ENCODE measurements at places on chromosomes 5 and 9.
A peak's percentile ranks its signal among the peaks of the same experiment; 100 is the strongest.

DNA sequence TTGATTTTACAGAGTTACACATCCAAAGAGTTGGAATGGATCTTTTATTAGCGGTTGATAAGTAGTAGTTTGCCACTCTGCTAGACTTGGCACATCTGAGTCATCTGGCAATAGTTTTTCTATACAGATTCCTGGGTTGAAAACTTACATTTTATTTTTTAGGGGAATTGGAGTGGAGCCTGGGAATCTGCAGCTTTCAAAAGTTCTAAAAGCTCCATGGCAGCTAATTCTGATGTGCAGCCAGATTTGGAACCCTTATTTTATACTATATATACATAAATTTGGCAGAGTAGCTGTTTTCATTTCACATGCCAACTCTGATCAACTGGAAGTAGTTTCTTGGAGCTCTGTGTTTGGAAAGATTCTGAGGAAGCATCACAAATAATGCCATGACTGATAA, 715.5 kb downstream of the TLR4 start:
- no peaks in the 10 kb centered on the region for H3K27me3 ChIP-seq
- H3K36me3 ChIP-seq = no peaks in the 10 kb centered on the region
- no peak for DNase-seq
- no peak overlapping the region for H3K4me3 ChIP-seq
- no peaks in the 10 kb centered on the region for H3K4me1 ChIP-seq
- H3K27ac ChIP-seq = no peak overlapping the region

GRCh38 chr9:23621188-23621587, 204.9 kb downstream of the ELAVL2 start:
- no peaks in the 10 kb centered on the region for H3K36me3 ChIP-seq
- no peaks in the 10 kb centered on the region for H3K4me1 ChIP-seq
- no peaks in the 10 kb centered on the region for H3K27me3 ChIP-seq
- no peak overlapping the region for H3K4me3 ChIP-seq
- no peak for DNase-seq
- H3K27ac ChIP-seq = no peak overlapping the region

DNA sequence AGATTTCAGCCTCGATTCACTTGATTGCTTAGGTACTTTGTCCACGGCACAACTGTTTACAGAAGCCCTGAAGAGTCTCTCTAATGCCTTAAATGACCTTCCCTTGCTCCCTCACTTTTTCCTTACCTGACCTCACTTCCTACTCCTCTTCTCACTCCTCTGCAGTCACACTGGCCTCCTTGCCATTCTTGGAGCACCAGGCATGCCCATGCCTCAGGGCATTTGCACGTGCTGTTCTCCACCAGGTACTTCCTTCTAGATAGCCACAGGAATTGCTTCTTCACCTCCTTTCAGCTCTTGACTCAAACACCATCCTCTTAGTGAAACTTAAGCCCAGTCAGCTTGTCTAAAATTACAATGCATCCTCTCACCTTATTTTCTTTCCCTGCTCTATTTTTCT, 52.4 kb upstream of the TRAF1 start:
- H3K27ac ChIP-seq = no peak overlapping the region
- no peaks in the 10 kb centered on the region for H3K27me3 ChIP-seq
- H3K4me1 ChIP-seq = no peaks in the 10 kb centered on the region
- no peak overlapping the region for H3K4me3 ChIP-seq
- no peaks in the 10 kb centered on the region for H3K36me3 ChIP-seq

DNA sequence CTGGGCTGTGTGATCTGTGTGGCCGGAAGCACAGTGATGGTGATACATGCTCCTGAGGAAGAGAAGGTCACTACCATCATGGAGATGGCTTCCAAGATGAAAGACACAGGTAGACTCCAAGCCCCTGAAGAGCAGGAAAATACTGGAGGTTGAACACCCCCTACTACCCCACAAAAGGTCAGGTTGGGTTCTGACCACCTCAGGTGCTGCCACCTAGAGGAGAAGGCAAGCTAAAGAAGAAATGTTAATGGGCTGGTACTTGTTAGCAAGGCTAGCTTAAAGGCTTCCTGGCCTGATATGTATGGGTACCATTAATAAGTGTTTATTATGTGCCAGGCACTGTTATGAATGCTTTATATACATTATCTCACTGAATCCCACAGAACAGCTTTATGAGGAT, 11.7 kb downstream of the NIPAL4 start:
- H3K4me3 ChIP-seq = no peak overlapping the region
- no peak overlapping the region for H3K27ac ChIP-seq
- H3K4me1 ChIP-seq = no peaks in the 10 kb centered on the region
- DNase-seq = no peak

- H3K4me3 ChIP-seq = no peak overlapping the region
- DNase-seq = peak; percentile 54
- no peaks in the 10 kb centered on the region for H3K36me3 ChIP-seq
- peak overlapping the region; percentile 74 for H3K27ac ChIP-seq
- H3K27me3 ChIP-seq = no peaks in the 10 kb centered on the region
Measured at GRCh38 chr5:139103762-139104161, 94.4 kb downstream of the SIL1 start.

DNA sequence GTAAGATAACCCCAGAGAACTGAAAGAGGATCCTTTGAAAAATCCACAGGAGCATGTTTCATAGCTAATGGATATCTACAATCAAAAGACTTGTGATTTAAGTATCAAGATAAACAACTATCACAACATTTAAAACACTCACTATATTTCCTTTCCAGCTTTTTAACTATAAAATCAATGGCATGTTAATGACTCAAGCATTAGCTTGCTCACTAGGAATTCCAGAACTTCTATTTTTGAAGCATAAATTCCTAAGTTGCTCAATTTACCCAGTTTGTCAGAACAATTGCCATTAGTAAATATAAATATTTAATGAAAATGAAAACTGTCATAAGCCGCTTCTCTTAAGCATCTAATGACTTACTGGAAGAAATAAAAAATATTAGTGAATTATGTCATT, 355.3 kb downstream of the PRELID2 start:
- DNase-seq = no peak
- no peak overlapping the region for H3K27ac ChIP-seq
- H3K27me3 ChIP-seq = no peaks in the 10 kb centered on the region
- H3K36me3 ChIP-seq = no peaks in the 10 kb centered on the region
- no peaks in the 10 kb centered on the region for H3K4me1 ChIP-seq
- H3K4me3 ChIP-seq = no peak overlapping the region

- H3K27ac ChIP-seq = peak overlapping the region; percentile 98
- H3K27me3 ChIP-seq = no peaks in the 10 kb centered on the region
- no peaks in the 10 kb centered on the region for H3K36me3 ChIP-seq
- DNase-seq = no peak
- peak overlapping the region; percentile 74 for H3K4me3 ChIP-seq
Measured at GRCh38 chr5:115602591-115603125, 379 bp upstream of the TICAM2 start.

DNA sequence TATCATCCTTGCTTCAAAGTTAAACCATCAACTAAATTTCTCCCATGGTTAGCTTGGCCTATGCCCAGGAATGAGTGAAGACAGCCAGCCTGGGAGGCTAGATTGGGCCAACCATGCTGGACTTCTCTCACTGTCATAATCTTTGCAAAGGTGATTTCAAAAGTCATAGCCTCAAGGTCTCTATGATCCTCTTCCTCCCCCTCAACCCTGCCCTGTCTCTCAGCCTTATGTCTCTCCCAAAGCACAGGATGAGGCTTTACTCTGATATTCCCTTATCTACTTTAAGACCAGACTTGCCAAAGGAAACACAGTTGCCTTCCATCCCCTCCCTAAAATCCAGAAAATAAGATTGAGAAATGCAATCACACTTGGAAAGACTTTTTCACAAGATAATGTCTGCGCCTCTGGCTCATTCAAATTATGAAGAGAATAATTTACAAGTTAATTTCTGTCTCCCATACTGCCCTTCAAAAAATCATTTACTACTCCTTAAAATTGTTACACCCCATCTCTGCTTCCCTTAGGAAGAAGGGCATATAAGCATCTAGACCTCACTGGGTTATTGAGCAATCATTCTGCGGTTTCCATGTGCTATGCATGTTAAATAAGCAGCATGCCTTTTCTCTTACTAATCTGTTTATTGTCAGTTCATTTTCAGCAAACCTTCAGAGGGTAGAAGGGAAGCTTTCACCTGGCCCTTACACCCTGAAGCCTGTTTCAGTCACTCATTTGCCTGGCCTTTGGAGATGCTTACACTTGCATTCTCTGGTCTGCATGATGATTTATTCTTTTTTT, 113.8 kb upstream of the ANKRD55 start:
- no peaks in the 10 kb centered on the region for H3K27me3 ChIP-seq
- H3K27ac ChIP-seq = no peak overlapping the region
- DNase-seq = no peak
- peaks cover 12% of the 10 kb centered on the region for H3K4me1 ChIP-seq
- H3K36me3 ChIP-seq = no peaks in the 10 kb centered on the region
- no peak overlapping the region for H3K4me3 ChIP-seq

GRCh38 chr5:149268928-149269557, 2.6 kb upstream of the AFAP1L1 start:
- H3K4me1 ChIP-seq = peaks cover 18% of the 10 kb centered on the region
- no peaks in the 10 kb centered on the region for H3K36me3 ChIP-seq
- no peak for DNase-seq
- no peaks in the 10 kb centered on the region for H3K27me3 ChIP-seq
- no peak overlapping the region for H3K27ac ChIP-seq
